Activated naive CD4-positive, alpha-beta T cell treated with anti-CD3 and anti-CD28 coated beads for 36 hours (primary cell): ENCODE measurements at places on chromosomes 7 and 10.

- no peak overlapping the region for H3K27ac ChIP-seq
- no peak overlapping the region for H3K4me3 ChIP-seq
- H3K36me3 ChIP-seq: no peaks in the 10 kb centered on the region
- peaks cover 5% of the 10 kb centered on the region for H3K27me3 ChIP-seq
- H3K4me1 ChIP-seq: no peaks in the 10 kb centered on the region
- no peak for DNase-seq
Observed at GRCh38 chr7:55189878-55190436, 171.1 kb downstream of the EGFR start.

DNA sequence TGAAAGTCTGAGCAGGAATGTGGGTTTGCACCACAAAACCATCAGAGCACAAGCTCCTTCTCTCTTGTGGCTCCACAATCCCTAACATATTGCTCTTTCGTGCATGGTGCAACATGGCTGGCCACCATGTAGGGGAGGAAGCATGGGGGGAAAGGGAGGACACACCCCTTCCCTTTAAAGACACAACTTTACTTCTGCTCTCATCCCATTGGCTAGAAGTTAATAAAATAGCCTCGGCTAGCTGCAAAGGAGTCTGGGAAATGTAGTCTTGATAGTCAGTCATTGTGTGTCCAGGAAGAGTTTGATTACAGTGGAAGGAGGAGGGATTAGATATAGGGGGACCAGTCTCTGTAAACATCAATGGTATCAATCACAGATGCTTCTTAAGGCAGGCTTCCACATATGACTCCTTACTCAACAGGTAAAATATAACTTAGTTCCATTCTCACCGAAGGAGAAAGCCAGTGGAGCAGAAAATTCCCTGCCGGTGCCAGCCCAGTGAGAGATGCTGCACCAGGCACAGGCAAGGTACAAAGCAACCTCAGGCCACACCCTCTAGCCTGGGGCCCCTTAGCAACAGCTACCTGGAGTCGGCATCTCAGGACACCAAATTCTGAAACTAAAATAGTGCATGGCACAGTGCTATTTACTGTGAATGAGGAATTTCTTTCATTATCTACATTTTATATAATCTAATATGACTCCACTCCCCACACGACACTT is 124.7 kb upstream of the CTBP2 start:
- peaks cover 14% of the 10 kb centered on the region for H3K27me3 ChIP-seq
- no peak overlapping the region for H3K27ac ChIP-seq
- no peak for DNase-seq

GRCh38 chr10:118057361-118057760 is 10.6 kb upstream of the RAB11FIP2 start:
- H3K4me1 ChIP-seq: no peaks in the 10 kb centered on the region
- no peak for DNase-seq
- no peaks in the 10 kb centered on the region for H3K36me3 ChIP-seq
- no peak overlapping the region for H3K4me3 ChIP-seq
- H3K27me3 ChIP-seq: peaks cover 8% of the 10 kb centered on the region

DNA sequence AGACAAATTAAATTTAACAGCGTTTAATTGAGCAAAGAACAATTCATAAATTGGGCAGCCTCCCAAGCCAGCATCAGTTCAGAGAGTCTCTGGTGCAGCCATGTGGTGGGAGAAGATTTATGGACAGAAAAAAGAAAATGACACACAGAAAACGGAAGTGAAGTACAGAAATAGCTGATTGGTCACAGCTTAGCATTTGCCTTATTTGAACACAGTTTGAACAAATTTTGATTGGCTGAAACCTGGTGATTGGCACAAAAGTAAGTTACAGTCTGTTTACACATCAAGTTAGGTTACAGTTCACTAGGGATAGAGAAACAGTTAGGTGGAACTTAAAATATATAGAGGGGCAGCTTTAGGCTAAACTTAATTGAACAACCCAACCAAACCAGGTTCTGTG is 720.1 kb downstream of the TYW1 start:
- no peaks in the 10 kb centered on the region for H3K27me3 ChIP-seq
- H3K36me3 ChIP-seq: no peaks in the 10 kb centered on the region
- H3K27ac ChIP-seq: no peak overlapping the region
- no peak overlapping the region for H3K4me3 ChIP-seq

DNA sequence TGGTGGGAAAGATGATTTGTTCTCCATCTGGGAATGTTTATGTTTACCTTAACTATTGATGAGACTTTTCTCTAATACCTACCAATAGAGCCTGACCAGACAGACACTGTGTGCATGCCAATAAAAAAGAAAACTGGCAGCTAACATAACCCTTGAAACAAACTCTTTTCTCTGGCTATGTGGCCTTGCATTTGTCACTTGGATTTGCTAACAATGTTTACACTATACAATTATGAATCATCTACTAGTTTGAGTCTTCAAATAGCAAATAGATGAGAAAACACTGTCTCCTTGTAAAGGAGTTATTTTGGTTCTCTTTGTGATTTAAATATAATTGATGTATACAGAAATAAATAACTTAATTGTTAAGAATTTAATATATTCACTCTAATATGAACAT is 273.1 kb downstream of the SEMA3D start:
- H3K27me3 ChIP-seq: peaks cover 2% of the 10 kb centered on the region
- no peak for DNase-seq
- H3K4me1 ChIP-seq: no peaks in the 10 kb centered on the region
- no peaks in the 10 kb centered on the region for H3K36me3 ChIP-seq

- H3K4me3 ChIP-seq: peak overlapping the region; percentile 75
- H3K36me3 ChIP-seq: no peaks in the 10 kb centered on the region
- no peak for DNase-seq
- H3K27ac ChIP-seq: no peak overlapping the region
- H3K27me3 ChIP-seq: peaks cover 13% of the 10 kb centered on the region
- H3K4me1 ChIP-seq: peaks cover 20% of the 10 kb centered on the region
Observed at GRCh38 chr10:8332730-8333111, 278.2 kb downstream of the GATA3 start.
